ENCODE measurements at places on chromosomes 7 and 10. TPM values are rescaled to one million over a fixed set of nuclear protein-coding genes. Genes with fewer than 3 reads are reported as not detected.

DNA sequence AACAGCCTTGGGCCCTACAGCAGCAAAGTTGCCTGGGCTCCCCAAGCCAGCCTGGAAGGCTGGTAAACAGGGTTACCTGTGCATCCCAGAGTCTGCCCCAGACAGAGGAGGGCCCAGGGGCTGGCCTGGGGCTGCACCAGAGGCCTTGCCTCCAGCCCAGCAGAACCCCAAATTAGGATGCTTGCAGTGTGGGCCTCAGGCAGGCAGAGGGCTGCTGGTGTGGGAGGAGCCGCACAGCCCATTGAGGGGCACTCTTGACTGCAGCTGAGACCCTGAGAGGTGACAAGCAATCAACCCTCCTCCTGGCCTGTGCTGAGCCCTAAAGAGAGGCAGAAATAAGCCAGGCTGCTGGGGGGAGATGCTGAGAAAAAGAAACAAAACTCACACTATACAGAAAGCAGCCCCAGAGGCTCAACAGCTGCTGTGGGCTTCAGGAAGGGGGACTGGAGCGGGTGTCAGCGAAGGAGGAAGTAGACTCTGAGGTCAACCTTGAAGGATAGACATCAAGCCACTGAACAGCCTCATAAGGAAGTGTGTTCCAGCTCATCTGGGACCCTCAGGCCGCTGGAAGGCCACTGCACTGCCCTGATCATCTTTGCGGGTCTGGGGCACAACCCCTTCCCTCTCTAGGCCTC, 6.6 kb downstream of the AIFM2 start:
- peak; percentile 13 for DNase-seq

GRCh38 chr10:11668847-11669610, 57.6 kb upstream of the USP6NL start:
- DNase-seq: no peak

DNA sequence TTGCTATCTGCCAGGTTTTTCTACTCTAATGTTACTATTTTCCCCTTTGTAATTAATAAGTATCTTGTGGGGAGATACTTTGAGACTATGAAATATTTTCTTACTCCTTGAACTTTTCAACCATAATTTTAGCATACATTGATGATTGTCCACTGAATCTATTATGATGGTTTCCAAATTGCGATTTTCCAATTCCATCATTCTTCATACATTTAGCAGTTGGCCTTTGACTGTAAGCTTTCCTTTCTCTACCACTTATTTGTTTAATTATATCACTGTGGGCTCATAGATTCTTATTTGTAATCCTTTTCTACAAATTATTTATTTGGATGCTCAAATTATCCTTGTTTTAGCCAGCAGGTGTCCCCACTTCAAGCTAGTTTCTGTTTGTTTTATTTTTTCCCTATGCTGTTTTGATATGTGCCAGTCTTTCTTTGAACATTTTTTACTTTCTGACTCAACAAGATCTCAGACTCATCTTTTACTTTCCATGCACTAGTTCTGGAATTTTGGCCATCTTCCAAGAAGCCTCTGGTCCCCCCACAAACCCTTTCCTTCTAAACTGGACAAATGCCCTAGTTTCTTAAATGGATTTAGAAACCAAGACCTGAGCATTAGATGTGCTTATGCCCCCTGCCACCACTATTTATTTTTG, 11.4 kb upstream of the MRPS16 start:
- DNase-seq: no peak

The EPO gene
- total RNA-seq: not detected

The POP7 gene
- 31.8 TPM for total RNA-seq

The OPN4 gene
- not detected for total RNA-seq

GRCh38 chr7:120273476-120273975, 551 bp downstream of the KCND2 start:
- peak; percentile 91 for DNase-seq

The TUBB8 gene
- total RNA-seq: 0.22 TPM

DNA sequence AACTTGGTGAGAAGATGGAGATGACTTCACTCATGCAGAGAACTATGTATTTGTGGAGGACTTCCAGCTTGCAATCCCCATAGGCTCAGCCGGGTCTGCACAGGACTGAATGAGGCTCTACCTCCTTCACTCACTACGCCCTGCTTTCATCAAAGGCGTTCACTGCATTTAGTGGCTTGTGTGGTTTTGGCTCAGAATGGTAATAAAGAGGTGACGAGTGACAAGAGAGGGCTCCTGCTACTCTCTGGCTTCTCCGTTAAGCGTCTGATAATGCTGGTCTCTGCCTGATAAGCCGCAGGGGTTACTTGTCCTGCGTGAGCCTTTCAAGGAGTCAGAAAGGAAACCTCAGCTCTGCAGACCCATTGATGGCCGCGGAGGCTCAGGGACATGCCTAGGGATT, 343.4 kb downstream of the PRPF18 start:
- no peak for DNase-seq

DNA sequence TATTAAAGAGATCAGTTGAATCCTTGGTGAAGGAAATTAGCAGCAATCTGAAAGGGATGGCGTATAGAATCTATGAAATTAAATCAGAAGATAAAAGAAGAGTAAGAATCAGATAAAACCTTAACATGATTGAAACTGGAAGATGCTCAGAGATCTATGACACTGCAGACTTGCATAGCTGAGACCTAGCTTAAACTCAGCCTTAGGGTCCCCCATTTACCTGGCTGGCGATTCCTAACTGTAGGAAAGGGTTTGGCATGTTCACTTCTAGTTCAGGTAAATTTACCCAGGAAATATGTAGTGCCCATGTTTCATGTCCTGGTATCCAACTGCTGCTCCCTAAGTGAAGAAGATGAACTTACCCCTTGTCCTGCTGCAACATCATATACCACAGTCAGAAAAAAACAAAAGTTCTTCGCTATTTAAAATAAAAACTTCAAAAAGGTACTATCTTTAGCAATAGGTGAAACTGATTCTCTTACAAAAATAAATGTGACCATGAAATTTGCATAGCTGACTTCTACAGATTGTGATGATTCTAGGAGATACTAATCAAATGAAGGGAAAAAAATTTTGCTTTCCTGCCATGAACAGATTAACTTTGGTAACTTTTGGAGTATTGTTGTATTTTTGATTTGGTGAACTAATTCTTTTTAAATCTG, 47.8 kb upstream of the TMEM243 start:
- no peak for DNase-seq

- DNase-seq: no peak
Measured at GRCh38 chr10:110399106-110399964, 94.6 kb upstream of the SMNDC1 start.

The TRIM50 gene
- total RNA-seq: not detected

The HECW1 gene
- total RNA-seq: 0.65 TPM

DNA sequence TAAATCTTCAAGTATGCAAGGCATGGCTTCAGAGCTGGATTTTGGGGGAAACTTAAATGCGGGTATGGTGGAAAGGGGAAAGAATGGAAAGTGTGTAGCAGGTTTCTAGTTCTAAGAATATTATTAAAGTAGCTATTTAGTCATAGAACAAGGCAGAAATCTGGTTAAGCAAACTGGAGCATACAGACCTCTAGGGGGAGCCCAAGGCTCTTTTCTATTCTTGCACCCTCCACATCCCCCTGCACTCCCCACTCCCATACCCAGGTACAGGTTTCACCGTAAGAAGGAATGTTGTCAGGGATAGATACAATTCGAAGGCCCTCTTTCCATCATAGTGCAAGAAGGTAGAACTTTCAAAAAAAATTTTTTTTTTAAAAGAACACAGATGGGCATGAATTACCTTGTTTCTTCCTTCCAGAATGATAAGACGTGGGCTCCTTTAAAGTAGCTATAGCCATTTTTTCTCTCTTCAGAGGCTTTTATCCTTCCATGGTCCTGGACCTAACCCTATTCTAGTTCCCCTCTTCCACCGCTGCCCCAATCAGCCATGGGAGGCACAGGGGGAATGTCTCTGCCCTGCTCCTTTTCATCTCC, 41.5 kb upstream of the SMIM30 start:
- DNase-seq: no peak

The RFC2 gene
- 11.0 TPM for total RNA-seq

- no peak for DNase-seq
Measured at GRCh38 chr7:69739190-69739589, 140.9 kb downstream of the AUTS2 start.

GRCh38 chr10:89327803-89328441, at the start of gene IFIT3:
TSS of gene IFIT3 (plus strand) at chr10:89327997. CDS start at chr10:89328074, 77 bp downstream.
- no peak for DNase-seq

DNA sequence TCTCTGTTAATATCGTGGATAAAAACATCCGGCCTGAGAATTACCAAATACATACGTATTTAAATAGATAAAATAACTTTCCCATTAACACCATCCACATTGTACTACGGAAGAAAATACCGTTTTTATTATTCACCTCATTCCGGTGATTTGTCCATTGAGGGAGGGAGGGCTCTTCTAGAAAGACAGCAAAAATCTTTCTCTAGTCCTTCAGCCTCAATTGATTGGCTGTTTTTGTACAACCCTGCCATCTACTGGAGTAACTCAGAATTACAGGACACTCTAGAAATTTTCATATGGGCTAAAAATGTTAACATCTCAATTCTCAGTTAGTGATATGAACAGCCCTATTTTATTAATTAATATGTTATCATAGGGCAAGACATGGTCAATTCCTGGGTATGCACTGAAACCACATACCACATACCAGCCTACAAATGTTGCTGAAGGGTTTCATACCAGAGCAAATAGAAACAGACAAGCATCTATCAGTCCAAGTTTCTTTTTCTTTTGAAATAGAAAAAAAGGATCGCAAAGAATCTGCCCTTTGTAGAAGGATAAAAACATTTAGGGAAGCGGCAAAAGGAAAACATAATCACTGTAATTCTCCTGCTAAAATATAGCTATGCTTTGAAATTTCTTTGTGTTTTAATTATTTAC, 55.8 kb upstream of the CDCA7L start:
- no peak for DNase-seq

GRCh38 chr7:156639426-156640256, 933 bp upstream of the RNF32 start:
- DNase-seq: no peak

DNA sequence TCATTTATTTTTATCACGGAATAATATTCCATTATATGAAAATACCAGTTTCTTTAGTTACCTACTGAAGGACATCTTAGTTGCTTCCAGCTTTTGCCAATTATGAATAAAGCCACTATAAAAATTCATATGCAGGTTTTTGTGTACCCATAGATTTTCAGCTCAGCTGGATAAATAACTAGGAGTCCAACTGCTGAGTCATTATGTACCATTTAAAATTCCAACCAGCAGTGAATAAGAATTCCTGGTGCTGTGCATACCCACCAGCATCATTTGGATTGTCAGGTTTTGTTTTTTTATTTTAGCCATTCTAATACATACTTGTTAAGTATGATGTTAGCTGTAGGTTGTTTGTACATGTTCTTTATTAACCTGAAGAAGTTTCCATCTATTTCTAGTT, 14.5 kb downstream of the FAM24B start:
- DNase-seq: no peak

The MMP21 gene
- total RNA-seq: not detected

GRCh38 chr10:129030996-129031843, 435.8 kb upstream of the MGMT start:
- DNase-seq: no peak

The STEAP4 gene
- not detected for total RNA-seq

The SPDYE3 gene
- total RNA-seq: not detected

The ENKUR gene
- total RNA-seq: 3.2 TPM

DNA sequence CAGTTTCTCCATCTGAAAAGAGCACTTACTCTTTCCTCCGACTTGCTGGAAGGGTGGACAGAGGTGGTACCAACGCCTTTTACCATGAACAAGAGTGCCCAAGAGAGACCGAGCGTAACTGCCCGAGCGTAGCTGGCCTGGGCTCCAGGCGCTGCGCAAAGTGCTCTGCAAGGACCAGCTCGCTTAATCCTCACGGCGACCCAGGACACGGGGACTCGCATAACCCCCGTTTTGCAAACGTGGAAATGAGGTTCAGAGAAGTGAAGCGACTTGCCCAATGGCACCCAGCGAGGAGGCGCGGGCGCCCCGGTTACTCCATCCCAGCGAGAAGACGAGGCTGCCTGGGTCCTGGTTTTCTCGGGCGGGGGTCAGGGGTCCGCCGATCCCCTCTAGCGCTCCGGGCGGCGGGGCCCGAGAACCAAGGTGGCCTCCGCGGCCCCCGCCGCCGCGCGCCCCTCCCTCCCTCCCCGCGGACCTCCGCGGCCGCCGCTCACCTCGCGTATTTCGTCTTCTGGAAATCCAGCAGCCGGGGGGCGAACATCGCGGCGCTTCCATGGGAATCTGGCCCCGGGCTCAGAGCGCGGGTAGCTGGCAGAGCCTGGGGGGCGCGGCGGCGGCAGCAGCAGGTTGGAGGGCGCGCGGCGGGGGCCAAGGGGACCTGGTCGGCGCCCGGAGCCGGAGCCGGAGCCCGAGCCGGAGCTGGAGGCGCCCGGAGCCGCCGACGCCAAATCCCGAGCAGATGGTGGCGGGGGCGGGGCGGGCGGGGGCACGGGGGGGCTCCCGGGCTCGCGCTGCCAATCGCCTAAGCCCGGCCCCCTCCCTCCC, at the start of gene MMD2:
Gene MMD2, minus strand, starts transcription at position 711 of the 825 bp plus-strand sequence. Its CDS starts 170 bp downstream, at position 541.
- DNase-seq: peak; percentile 66

The HOXA10 gene
- total RNA-seq: 0.12 TPM

DNA sequence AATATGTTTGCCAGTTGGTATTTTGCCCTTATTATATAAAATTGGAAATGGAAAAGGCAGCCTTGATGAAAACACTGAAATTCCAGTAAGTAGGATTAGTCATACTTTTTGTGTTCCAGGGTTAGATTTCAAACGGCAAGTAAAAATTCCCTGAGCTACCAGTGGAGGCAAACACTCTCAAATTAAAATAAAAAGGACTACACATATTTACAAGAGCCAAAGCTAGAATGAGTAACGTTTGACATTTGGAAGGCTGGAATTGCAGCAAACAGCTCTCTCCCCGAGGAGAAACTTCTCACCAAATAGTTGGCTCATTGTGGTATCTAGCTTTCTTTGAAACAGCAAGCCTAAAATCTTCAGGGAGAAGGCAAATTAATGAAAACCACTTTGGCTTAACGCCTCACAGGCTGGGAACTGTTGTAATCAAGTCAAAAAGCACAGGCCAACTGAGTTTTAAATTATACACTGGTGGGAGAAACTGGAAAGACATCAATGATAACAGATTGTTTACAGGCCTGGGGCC, 288.4 kb downstream of the SNX13 start:
- DNase-seq: no peak

- no peak for DNase-seq
Measured at GRCh38 chr7:28685644-28686417, 272.3 kb downstream of the TRIL start.

- DNase-seq: no peak
Measured at GRCh38 chr10:33107953-33108352, 149.9 kb upstream of the ITGB1 start.

Data from chondrocyte (in vitro differentiated cells).